ENCODE measurements at places on chromosomes 16 and 17.

DNA sequence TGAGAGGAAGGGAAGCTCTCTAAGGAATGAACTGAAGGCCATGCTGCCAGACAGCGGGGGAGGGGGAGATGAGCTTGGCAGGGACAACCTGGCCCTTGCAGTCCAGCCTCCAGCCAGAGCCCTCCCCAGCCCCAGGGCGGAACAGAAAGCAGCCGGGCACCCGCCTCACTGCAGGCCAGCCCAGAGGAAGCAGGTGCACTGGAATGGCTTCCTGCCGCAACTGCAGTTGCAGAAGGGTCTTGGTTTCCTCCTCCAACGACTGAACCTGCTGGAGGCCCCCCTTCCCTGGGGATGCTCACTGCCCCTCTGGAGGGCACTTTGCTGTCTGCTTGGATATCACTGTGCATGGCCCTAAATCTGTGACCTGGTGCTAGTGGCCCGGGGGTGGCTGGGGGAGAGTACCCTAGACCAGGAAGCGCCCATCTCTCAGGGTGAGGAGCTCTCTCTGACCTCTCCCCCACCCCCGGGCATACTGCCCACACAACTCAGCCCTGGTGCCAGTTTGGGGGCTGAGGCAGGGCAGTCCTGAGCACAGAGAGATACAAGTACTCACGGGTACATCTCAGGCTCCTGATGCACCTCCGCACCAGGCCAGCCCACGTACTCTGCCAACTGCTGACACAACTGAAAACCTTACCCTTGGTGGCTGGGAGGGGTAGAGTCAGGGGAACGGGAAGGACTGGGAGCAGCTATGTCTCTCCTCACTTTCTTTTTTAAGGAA is 41.1 kb downstream of the MYO18A start:
- DNase-seq = no peak

- DNase-seq = no peak
These were observed 4.8 kb upstream of the SHISA9 start for GRCh38 chr16:12896562-12896961.

DNA sequence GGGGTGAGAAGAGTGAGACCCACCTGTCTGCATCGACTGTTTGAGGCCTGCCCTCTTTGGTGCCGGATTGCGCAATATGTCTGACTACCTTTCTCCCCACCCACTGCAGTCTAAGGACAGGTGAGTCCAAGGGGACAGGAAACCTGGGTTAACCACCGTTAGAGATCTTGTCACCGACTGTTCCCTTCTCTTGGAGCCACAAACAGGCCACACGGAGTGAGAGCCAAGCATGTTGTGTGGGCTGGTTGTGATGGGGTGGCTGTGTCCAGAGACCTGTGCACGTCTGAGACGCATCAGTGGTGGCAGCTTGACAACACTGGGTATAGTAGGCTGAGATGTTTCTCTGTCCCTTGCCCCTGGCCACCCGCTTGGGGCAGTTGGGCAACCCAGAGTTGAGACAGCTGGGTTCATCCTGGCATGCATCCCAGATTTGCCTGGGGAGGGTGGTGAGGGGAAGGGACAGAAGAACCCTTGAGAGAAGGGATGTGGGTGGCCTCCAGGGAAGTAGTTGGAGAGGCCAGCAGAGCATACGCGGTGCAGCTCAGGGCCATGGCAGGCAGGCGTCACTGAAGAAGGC is 21.4 kb downstream of the MPRIP start:
- no peak for DNase-seq

- no peak for DNase-seq
These were observed 19.0 kb upstream of the SMG1 start for GRCh38 chr16:18945233-18945632.

DNA sequence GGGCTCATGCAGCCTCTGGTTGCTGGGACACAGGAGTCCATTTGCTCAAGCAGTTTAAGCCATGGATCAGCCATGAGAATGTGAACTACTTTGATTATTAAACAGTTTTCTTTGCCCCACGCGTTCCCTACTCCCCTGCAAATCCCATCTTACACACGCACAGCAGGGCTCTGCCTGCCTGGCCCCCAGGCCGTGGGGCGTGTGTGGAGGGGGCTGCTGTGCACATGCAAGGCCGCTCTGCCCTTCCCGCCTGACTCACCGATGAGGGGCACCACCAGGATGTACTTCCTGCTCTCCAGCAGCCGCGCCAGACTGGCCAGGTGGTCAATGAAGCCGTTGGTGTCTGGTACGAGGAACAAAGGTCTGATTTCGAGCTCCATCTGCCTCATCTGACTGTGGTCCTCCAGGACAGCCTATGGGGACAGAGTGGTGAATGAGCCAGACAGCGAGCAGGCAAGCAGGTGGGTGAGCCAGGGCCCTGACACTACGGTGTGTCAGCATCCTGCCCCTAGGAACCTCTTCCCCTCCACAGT is 13.7 kb downstream of the HIC1 start:
- DNase-seq = no peak

DNA sequence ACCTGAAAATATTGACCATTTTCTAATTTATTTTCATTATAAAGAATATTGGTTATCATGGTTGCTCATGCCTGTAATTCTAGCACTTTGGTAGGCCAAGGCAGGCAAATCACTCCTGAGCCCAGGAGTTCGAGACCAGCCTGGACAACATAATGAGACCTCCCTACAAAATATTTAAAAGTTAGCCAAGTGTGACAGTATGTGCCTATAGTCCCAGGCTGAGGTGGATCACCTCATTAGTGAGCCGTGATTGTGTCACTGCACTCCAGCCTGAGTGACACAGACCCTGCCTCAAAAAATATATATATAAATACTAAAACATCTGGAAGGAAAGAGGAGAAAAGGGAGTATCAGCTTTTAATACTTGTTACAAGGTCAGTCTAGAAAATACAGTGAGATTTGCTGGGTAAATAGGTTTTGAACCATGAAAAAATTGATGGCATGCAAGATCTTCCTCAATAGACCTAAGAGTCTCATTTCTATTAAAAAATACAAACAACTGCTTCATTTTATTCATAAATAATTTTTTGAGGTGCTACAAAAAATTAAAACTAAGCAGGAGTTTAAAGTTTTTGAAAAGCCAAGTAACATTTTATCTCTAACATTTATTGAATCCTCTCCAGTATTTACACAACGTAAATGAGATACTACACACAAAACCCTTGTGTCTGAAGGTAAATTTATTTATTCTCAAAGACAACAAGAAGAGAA is 47.7 kb downstream of the TUBD1 start:
- no peak for DNase-seq

- no peak for DNase-seq
These were observed 15.8 kb downstream of the MYL4 start for GRCh38 chr17:47224966-47225365.

GRCh38 chr17:63635787-63636186 is 13.6 kb downstream of the MAP3K3 start:
- no peak for DNase-seq

- no peak for DNase-seq
These were observed 323.1 kb downstream of the FOXL1 start for GRCh38 chr16:86901483-86901882.

- no peak for DNase-seq
These were observed 514.6 kb downstream of the KCNJ2 start for GRCh38 chr17:70683936-70684335.

GRCh38 chr16:46885960-46886763 is 2.0 kb downstream of the GPT2 start:
- DNase-seq = no peak

DNA sequence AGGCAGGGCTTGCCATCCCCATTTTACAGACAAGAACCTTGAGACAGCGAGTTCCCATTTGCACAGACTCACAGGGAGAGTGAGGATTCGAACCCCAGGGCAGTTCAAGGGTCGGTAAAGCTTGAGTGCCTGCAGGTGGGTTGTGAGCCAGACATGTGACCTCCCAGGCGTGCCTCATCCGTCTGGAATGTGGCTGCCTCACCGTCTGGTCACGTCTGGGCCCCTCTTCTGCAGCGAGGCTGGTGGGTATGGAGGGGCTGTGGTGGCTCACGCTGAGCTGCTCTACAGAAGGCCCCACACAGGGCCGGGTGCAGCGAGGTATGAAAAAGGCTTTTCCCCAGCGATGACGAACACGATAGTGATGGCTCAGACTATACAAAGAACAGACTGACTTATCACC is 35.8 kb upstream of the LHX1 start:
- no peak for DNase-seq

DNA sequence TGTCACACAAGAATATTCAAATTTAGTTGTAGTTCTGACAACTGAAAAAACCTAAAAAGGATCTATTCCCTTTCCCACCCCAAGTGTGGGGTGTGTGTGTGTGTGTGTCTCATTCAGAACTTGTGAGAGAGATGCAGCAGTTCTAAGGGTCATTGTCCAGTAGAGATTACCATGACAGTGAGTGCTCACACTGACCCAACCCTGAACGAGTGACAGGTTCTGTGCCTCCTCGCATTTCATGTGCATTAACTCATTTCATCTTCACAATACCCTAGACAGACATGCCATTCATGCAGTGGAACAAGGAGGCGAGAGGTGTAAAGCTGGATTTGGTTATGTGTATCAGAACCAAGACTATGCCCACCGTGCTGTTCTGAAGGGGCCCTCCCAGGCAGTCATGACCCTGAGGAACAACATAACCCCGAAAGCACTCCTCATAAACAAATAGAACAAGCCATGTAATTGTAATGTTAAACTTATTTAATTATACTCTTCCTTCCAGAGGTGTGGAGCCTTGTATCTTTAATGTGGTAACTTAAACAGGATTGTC is 102.1 kb downstream of the CLEC16A start:
- DNase-seq = no peak

GRCh38 chr16:1204933-1205332 is 20.1 kb downstream of the TPSG1 start:
- no peak for DNase-seq

- DNase-seq = no peak
These were observed 81.9 kb downstream of the CA4 start for GRCh38 chr17:60231691-60232090.

GRCh38 chr17:60529806-60530205 is 3.8 kb upstream of the APPBP2 start:
- DNase-seq = no peak

DNA sequence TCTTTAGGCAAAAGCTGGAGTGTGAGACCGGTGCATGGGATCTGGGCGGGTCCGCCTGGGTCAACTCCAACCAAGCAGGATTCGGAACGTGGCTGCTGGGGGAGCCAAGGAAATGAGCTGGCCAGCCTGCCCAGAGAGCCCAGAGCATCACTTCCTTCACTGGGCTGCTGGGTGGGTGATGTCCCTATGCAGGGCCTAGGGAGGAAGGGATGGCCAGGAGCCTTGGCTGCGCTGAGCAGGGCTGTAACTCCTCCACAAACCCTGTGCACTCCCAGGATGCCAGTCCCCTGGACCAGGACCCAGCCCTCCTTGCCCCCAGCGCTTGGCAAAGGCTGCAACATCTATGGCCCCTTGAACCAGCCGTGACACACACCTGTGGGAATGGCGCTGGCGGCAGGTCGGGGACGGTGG is 138.4 kb downstream of the RAB11FIP4 start:
- no peak for DNase-seq

DNA sequence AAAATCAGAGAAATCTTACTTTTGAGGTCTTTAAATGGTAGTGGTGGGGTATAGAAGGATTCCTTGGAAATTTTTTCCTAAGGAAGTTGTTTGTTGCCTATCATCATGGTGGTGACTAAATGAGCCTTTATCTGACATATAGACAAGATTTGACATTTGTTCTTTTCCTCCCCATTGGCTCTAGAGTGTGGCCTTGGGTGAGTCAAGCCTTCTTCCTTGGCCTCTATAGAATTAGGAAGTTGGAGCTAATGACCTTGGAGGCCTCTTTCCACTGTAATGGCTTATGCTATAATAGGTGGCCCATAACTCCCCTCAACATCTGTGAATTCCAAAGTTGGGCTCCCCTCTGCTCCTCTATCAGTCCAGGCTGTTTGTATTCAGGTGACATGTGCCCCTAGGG is 79.1 kb upstream of the HNF1B start:
- no peak for DNase-seq

DNA sequence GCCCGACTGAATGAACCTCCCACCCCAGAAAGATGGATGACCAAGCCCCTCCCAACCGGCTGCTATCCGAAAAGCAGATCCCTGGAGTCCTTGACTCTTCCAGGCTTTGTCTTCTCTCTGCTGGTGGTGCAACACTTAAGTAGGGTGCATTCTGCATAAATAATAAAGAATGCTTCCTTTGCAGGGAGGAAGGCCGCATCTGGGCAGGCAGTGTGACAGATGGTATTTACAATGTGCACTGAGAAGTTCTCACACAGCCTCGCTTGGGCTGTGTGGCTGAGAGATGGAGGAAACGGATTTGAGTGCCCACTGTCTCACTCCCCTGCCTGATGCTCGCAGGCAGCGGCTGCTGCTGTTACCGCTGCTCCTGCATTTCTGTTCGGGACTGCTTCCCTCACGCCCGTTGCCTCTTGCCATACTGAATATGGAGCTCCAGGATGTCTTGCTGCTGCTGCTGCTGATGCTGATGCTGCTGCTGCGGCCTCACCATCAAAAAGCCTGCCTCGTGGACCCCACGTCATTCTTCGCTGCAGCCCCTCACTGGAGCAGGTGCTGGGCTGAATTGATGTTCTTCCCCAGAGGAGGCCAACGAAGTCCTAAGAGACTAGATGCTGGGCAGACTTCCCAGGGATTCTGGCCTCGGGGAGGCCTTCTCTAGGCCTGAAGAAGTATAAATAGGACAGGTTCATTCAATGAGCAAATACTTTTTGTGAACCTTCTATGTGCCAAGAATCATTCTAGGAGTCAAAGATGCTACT is 7.1 kb upstream of the RHBDL3 start:
- DNase-seq = no peak

DNA sequence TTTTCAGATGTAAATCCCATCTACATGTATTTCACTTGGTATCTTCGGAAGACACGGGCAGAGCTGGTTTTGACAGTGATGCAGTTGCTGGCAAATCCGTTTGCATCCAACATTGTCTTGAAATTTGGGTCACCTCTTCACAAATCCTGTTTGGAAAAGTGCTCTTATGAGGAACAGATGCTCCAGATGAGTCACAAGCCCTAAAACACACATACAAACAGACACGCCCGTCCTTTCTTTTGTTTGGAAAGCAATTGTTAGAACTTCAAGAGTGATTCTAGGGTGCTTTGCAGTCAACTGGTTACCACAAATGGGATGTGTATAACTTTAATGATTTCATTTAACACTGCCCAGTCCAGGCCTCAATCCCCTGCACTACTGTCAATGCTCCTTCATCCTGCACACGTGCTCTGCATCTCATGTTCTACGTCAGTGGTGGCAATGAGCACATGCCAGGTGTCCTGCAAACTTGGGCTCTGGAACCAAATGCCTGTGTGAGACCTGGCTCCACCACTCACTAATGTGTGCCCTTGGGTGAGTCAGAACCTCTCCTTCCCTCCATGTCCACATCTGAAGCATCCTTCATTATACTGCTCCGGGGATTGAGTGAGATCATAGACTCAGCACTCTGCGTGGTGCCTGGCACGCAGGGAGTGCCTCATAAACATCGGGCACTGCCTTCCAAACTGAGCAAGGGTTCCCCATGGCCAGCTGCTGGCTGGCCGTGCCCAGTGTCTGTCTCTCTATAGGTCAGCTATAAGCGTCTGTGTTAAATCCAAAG is 19.3 kb upstream of the FOXF1 start:
- DNase-seq = no peak
